ENCODE measurements at places on chromosomes 16 and 17. TPM values are rescaled to one million over a fixed set of nuclear protein-coding genes. Genes with fewer than 3 reads are reported as not detected.

TBC1D3K gene
- total RNA-seq = not detected

SLC6A4 gene
- total RNA-seq = not detected

GRAP gene
- 0.28 TPM for total RNA-seq

ABCA6 gene
- total RNA-seq = 0.23 TPM

CES3 gene
- total RNA-seq = 1.5 TPM

USB1 gene
- total RNA-seq = 99.9 TPM

GDPD3 gene
- 1.4 TPM for total RNA-seq

SMIM36 gene
- not detected for total RNA-seq

ZSCAN10 gene
- not detected for total RNA-seq

PSMC3IP gene
- total RNA-seq = 36.1 TPM

BCO1 gene
- 1.5 TPM for total RNA-seq

TLCD3B gene
- 0.48 TPM for total RNA-seq

MAPT gene
- total RNA-seq = 1.9 TPM

BCL6B gene
- not detected for total RNA-seq

FBXW10 gene
- 1.1 TPM for total RNA-seq

ZFP3 gene
- 0.71 TPM for total RNA-seq

CHD9NB gene
- 1.6 TPM for total RNA-seq

SYNGR3 gene
- total RNA-seq = 6.1 TPM

Measured in A549 treated with RU486 at 1 μM for 4 hours (cell line).